Hepatocyte (in vitro differentiated cells): ENCODE measurements at places on chromosomes 4 and X.

DNA sequence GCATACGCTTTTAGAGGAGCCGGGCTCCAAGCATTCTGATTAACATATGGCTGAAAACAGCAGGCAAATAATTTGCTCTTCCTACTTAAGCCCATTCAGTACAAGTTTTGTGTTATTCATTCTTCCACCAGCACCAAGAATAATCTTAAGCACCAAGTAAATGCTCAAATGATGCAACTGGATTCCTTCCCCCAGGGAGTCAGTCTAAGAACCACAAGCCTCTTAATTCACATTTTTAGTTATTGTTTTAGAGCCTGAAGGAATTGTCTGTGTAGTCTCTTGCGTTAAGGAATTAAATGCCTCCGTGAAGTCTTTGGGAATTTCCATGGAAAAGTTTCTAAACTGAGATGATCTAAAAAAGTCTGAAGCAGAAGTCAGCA lies 61.5 kb upstream of the MAGEB2 start:
- no peaks in the 10 kb centered on the region for H3K4me1 ChIP-seq
- no peak overlapping the region for H3K4me3 ChIP-seq
- H3K27ac ChIP-seq: no peak overlapping the region
- no peaks in the 10 kb centered on the region for H3K27me3 ChIP-seq

GRCh38 chrX:8738588-8739189 lies 6.8 kb upstream of the ANOS1 start:
- peak; percentile 58 for DNase-seq
- H3K27me3 ChIP-seq: no peaks in the 10 kb centered on the region
- no peaks in the 10 kb centered on the region for H3K36me3 ChIP-seq
- no peak overlapping the region for H3K27ac ChIP-seq
- no peaks in the 10 kb centered on the region for H3K4me1 ChIP-seq
- no peak overlapping the region for H3K4me3 ChIP-seq

DNA sequence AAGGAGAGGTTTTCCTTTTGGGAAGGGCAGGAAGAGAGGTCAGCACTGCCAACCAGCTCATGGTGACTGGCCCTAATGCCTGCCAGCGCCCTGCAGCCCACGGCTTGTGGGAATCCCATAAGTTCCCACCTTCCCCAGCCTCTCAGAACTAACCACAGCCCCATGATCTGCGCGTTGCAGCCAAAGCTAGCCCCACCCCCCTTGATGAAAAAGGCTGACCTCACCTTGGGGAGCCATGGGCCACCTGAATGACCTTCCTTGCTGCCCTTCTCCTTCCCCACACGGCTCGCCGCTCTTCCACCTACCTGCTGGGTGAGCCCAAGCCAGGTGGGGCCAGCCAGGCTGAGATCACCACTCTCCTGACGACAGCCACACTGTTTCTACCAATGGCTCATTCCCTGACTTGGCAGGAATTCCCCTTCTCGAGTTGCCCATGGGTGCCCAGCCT lies 3.9 kb upstream of the ELF4 start:
- no peak overlapping the region for H3K4me3 ChIP-seq
- no peak overlapping the region for H3K27ac ChIP-seq
- H3K4me1 ChIP-seq: peaks cover 12% of the 10 kb centered on the region
- H3K27me3 ChIP-seq: no peaks in the 10 kb centered on the region
- no peak for DNase-seq

DNA sequence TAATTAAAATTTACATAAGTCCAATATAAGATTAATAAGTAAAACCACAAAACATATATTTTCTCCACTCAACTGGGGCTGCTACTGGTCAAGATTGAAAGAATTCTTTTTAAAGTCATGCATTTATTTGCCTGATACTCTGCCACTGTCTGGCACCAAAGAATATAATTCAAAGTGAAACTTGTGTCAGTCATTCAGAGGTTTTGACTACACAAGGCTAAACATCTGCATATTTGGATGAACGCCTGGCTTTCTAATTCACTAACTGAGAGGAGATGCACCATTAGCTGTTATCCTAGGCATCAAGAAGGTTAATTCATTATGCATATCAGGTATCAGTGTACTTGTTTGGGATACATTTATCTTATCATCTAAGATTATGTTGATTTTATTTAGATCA lies 598.5 kb downstream of the CENPC start:
- no peaks in the 10 kb centered on the region for H3K27me3 ChIP-seq
- H3K4me3 ChIP-seq: no peak overlapping the region
- H3K4me1 ChIP-seq: no peaks in the 10 kb centered on the region
- no peak for DNase-seq
- no peak overlapping the region for H3K27ac ChIP-seq
- no peaks in the 10 kb centered on the region for H3K36me3 ChIP-seq

DNA sequence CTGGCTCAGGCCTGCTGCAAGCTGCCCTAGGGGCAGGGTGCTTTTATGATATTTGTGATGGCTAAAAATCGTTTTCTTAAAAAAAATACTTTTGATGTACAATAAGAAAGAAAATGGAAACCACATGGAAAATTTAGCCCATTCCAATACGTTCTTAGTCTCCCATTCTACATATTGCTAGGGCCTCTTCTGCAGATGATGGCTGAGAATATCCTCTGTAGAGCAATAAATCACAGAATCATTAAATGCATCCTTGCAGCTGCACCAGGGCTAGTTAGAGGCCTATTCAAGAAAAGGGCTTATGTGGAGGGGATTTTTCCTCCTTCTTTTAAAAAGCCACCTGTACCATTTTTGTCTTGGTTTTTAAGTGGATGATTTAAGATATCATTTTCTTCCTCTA lies 97.6 kb upstream of the C1GALT1C1 start:
- DNase-seq: no peak
- no peaks in the 10 kb centered on the region for H3K36me3 ChIP-seq
- H3K27ac ChIP-seq: no peak overlapping the region
- no peaks in the 10 kb centered on the region for H3K4me1 ChIP-seq

DNA sequence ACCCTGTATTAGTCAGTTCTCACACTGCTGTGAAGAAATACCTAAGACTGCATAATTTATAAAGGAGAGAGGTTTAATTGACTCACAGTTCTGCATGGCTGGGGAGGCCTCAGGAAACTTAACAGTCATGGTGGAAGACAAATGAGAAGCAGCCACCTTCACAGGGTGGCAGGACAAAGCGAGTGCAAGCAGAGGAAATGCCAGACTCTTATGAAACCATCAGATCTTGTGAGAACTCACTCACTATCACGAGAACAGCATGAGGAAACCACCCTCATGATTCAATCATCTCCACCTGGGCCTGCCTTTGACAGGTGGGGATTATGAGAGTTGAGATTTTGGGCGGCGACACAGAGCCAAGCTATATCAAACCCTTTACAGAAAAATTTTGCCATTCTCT lies 722.4 kb downstream of the RAB28 start:
- H3K4me3 ChIP-seq: no peak overlapping the region
- no peaks in the 10 kb centered on the region for H3K27me3 ChIP-seq
- no peak overlapping the region for H3K27ac ChIP-seq
- no peaks in the 10 kb centered on the region for H3K36me3 ChIP-seq
- no peaks in the 10 kb centered on the region for H3K4me1 ChIP-seq

- H3K4me1 ChIP-seq: peaks cover 5% of the 10 kb centered on the region
- H3K27me3 ChIP-seq: no peaks in the 10 kb centered on the region
- H3K4me3 ChIP-seq: no peak overlapping the region
- DNase-seq: no peak
- peak overlapping the region; percentile 75 for H3K27ac ChIP-seq
Observed at GRCh38 chrX:153766871-153767673, 3.0 kb downstream of the PLXNB3 start.

DNA sequence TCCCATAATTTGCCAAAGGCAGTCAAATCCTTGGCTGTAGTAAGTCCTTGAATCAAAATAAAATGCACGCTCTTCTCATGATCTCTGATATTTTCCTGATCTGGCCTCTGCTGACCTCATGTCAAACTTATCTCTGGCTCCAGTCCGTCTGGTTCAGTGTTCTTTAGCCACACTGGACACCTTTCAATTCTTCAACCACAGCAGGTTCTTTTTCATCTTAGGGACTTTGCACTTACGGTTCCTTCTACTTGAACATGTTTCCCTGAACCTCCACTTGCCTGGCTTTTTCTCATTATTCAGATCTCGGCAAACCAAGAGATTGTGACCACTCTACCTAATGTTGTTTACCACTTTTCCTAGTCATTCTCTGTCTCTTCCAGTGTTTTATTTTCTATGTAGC lies 10.3 kb downstream of the ENPEP start:
- H3K27me3 ChIP-seq: no peaks in the 10 kb centered on the region
- H3K36me3 ChIP-seq: no peaks in the 10 kb centered on the region
- H3K4me1 ChIP-seq: peaks cover 34% of the 10 kb centered on the region
- DNase-seq: no peak

DNA sequence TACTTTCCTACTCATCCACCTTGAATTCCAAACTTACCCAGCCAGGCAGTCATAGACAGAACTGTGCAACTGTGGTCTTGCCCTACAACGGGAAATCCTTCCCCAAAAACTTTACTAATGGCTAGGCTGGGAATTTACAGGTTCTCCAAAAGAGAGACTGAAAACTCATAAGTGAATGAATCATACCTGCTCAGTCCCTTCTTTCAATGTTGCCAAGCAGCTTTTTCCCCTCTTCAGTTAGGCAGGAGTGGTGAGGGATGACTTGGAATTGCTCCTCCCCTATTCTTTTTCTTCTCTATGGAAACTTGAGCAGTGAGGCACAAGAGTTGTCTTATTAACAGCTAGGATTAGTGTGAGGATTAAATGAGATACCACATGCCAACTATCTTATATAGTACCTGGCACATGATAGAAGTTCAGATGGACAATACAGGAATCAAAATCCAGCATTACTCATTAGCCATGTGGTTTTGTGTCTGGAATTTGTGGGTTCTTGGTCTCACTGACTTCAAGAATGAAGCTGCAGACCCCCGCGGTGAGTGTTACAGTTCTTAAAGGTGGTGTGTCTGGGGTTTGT lies 105.9 kb downstream of the TEX13A start:
- no peak overlapping the region for H3K27ac ChIP-seq
- no peaks in the 10 kb centered on the region for H3K4me1 ChIP-seq
- H3K27me3 ChIP-seq: no peaks in the 10 kb centered on the region
- H3K36me3 ChIP-seq: no peaks in the 10 kb centered on the region
- no peak for DNase-seq

DNA sequence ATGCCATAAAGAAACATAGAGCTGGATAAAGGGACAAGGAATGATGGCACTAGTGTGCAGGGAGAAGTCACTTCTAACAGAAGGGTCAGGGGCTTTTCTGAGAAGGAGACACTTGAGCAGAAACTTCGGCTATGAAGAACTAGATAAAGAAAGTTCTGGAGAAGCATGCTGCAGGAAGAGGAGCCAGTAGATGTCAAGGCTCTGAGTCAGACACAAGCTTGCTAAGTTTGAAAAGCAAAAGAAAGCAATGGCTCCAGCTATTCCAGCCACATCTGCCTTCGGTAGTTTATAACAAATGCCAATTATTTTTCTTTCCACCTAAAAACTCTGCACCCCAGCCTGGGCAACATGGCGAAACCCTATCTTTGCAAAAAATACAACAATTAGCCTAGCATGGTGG lies 7.5 kb downstream of the NUDT6 start:
- H3K36me3 ChIP-seq: no peaks in the 10 kb centered on the region
- H3K4me3 ChIP-seq: no peak overlapping the region
- H3K27ac ChIP-seq: no peak overlapping the region
- no peaks in the 10 kb centered on the region for H3K4me1 ChIP-seq
- no peaks in the 10 kb centered on the region for H3K27me3 ChIP-seq

- H3K4me3 ChIP-seq: no peak overlapping the region
- H3K4me1 ChIP-seq: no peaks in the 10 kb centered on the region
- H3K36me3 ChIP-seq: no peaks in the 10 kb centered on the region
- no peak for DNase-seq
- H3K27me3 ChIP-seq: no peaks in the 10 kb centered on the region
Observed at GRCh38 chrX:31355206-31355955, 283.5 kb upstream of the FTHL17 start.

- H3K4me1 ChIP-seq: no peaks in the 10 kb centered on the region
- H3K36me3 ChIP-seq: no peaks in the 10 kb centered on the region
- H3K27ac ChIP-seq: no peak overlapping the region
- no peak overlapping the region for H3K4me3 ChIP-seq
Observed at GRCh38 chr4:13118633-13119032, 365.5 kb downstream of the RAB28 start.

DNA sequence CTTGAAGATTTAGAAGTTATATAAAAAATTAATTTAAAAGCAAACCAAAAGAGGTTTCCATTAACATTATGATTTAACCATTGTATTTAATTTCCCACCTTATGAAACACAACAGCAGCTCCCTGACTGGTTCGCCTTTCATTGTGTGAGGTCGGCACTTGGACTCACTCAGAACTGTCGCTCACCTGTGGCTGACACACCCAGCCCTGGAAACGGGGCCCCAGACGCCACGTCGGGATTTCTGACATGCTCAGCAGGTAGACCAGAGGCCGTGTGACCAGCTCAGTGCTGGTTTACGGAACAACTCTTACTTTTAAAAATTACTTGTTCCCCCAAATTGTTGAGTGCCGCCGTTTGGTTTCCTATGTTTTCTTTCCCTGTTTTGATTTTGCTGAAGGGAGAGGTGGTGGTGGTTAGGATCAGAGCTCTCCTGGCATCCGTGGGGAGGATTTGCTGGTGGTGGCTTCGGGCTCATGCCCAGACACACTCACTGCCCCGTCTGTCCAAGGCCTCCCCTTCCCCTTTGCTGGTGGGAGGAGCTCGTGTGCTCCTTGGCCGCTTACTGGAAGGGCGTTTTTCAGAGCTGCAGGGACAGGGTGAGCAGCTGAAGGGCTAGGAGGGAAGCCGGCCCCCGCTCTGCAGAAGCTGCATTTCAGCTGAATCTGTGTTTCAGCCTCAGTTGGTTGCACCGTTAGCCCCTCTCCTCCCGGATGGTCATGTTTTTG lies 59.2 kb downstream of the CPLX1 start:
- H3K27ac ChIP-seq: peak overlapping the region; percentile 57
- H3K27me3 ChIP-seq: no peaks in the 10 kb centered on the region
- H3K4me1 ChIP-seq: peaks cover 5% of the 10 kb centered on the region
- H3K4me3 ChIP-seq: no peak overlapping the region

GRCh38 chr4:28654618-28655017 lies 1794.0 kb downstream of the STIM2 start:
- H3K4me3 ChIP-seq: no peak overlapping the region
- H3K36me3 ChIP-seq: no peaks in the 10 kb centered on the region
- H3K27ac ChIP-seq: no peak overlapping the region
- no peaks in the 10 kb centered on the region for H3K27me3 ChIP-seq
- H3K4me1 ChIP-seq: no peaks in the 10 kb centered on the region

DNA sequence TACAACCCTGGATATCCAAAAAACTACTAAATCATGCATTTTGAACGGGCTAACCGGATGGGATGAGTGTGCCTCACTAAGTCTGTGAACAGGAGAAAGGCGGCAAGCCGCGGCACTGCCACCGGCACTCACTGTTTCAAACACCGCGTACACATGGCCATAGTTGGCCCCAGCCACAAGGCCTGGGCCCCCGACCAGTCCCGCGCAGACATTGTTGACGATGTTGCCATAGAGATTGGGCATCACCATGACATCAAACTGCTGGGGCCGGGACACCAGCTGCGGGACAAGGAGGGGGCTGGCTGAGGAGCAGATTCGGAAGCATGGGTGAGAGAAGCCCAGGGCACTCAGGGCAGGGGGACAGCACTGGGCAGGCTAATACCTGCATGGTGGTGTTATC lies 5.8 kb downstream of the SRPK3 start:
- H3K27ac ChIP-seq: no peak overlapping the region
- no peaks in the 10 kb centered on the region for H3K27me3 ChIP-seq
- no peak for DNase-seq
- no peaks in the 10 kb centered on the region for H3K4me1 ChIP-seq
- H3K36me3 ChIP-seq: no peaks in the 10 kb centered on the region
- H3K4me3 ChIP-seq: no peak overlapping the region
